ENCODE measurements at places on chromosomes 16 and 17.

- no peak for DNase-seq
These were observed 204.5 kb downstream of the RBFOX3 start for GRCh38 chr17:79406316-79406715.

GRCh38 chr17:36153895-36154610 lies 22.4 kb downstream of the TBC1D3B start:
- no peak for DNase-seq

DNA sequence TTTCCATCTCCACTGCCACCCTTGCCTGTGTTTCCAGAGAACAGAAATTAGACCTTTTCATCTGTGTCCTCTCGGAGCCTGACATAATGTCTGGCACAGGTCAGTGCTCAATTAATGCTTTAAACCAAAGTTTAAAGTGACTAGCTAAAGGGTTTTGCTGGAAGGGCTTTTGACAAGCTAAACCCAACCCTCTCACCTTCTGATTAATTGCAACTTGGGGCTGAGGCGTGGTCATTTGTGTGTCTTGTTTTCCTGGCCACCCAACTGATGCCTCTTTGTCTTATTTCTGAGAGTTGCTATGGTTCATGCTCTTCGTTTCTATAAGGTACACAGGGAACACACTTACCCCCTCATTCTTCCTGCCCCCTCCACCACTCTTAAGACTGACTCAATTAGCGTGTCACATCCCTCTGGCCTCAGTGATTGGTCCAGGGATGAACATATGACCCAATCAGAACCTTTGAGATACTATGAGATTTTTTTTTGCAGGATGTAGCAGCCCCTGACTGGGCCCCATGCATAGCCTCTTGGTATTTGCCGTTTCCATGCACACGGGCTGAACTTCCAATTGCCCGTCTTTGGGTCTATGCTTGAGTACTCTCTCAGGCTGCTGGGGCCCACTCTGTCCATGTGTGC lies 15.8 kb upstream of the BRD7 start:
- no peak for DNase-seq

GRCh38 chr16:27333549-27333948 lies 19.8 kb downstream of the IL4R start:
- DNase-seq: no peak

- DNase-seq: no peak
These were observed 49.8 kb upstream of the XYLT1 start for GRCh38 chr16:17520561-17520960.

DNA sequence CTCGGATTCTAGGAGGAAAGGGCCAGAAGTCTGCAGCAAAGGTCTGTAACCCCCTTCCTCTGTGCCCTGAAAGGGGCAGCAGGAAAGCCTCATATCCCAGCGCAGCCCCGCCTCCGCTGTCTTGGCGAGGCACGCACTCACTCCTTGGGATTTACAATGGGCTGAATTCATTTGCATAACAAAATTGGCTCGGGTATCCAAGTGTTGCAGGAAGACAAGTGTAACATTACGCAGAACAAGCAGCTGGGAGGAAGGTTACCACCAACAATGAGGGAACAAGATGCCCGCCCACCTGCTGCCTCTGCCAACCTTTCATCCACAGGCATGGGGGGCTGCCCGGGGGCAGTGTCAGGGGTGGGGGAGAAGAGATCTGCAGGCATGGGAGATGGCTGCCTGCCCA lies 130.4 kb downstream of the MRM1 start:
- DNase-seq: no peak

GRCh38 chr17:78484271-78485246 lies 92.6 kb downstream of the DNAH17 start:
- peak; percentile 69 for DNase-seq

GRCh38 chr17:77388384-77389306 lies 247.9 kb downstream of the SEC14L1 start:
- no peak for DNase-seq

GRCh38 chr17:62822080-62822904 lies 14.2 kb upstream of the MARCHF10 start:
- no peak for DNase-seq

DNA sequence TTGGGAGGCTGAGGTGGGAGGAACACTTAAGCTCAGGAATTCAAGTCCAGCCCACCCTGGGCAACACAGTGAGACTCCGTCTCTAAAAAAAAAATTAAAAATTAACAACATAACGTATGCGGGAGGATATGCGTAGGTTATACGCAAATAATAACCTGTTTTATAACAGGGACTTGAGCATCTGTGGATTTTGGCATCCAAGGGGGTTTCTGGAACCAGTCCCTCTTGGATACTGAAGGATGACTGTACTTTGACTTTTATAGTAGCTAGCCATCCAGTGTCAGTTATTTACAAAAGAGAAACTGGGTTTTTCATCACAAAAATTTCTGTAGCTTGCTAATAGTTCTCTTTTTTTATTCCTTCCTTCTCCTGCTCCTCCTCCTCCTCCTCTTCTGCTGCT lies 64.5 kb downstream of the TNRC6C start:
- no peak for DNase-seq

GRCh38 chr17:48841395-48841831 lies 10.6 kb downstream of the CALCOCO2 start:
- DNase-seq: peak; percentile 73

- no peak for DNase-seq
These were observed 4.4 kb downstream of the SNX20 start for GRCh38 chr16:50676684-50677225.

GRCh38 chr17:36485805-36486203 lies 677 bp upstream of the ZNHIT3 start:
- DNase-seq: no peak

DNA sequence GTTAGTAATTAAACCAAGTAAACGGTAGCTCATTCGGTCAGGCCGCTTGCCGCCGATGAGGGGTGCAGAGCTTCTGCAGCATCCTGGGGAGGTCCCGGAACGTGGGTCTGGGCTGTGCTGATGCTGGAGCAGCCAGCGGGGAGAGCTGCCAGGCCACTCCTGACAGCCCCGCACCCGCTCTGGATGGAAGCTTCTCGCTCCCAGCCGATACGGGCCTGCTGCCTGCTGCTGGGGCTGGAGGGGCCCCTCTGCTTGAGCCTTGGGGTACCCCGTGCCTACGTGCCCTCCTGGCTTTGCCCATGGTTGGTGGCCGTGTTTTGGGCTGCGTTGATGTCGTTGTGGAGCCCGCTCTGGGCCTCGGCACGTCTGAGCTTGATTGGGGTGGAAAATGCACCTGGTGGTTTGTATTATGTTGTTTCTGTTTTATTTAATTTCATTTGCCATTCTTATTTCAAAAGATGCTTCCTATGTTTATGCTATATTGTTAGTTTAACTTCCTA lies 41.6 kb upstream of the ZNF750 start:
- no peak for DNase-seq

- DNase-seq: no peak
These were observed 4.1 kb downstream of the SLC7A6OS start for GRCh38 chr16:68306633-68307032.

DNA sequence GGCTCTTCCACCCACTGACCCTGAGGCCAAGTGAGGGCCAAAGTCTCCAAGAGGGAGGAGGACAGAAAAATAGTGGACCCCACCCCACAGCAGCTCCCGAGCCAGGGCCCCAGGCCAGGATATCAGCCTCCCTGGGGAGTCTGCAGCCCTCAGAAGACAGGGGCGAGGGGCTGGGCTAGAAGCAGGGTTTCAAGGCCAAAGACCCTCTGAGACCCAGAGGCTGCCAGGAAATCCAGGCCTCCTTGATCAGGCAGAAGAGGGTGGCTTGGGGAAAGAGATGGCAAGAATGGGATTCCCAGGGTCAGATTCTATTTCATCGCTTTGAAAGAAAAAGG lies 156.1 kb downstream of the ZNF423 start:
- DNase-seq: no peak

DNA sequence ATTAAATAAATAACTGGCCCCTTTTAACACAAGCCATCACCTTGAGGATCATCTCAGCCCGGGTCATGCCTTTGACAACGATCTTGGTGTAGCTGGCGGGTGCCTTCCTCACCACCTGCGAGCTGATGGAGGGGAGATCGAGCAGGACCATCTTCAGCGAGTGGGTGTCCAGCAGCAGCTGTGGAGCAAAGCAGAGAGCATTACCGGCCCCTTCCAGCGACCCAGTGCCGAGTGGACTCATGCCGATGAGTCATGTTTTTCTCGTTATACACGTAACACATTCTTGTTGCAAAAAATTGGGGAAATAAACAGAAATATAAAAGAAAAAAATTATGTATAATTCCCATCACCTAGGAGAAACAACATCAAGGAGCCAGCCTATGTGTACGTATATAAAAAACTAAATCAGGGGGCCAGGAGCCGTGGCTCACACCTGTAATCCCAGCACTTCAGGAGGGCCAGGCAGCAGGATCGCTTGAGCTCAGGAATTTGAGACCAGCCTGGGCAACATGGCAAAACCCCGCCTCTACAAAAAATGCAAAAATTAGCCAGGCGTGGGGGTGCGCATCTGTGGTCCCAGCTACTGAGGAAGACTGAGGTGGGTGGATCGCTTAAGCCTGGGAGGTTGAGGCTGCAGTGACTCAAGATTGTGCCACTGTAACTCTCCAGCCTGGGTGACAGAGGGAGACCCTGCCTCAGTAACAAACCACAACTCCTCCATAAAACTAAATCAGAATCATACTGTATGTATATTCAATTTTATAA lies 169.1 kb upstream of the RPH3AL start:
- no peak for DNase-seq

DNA sequence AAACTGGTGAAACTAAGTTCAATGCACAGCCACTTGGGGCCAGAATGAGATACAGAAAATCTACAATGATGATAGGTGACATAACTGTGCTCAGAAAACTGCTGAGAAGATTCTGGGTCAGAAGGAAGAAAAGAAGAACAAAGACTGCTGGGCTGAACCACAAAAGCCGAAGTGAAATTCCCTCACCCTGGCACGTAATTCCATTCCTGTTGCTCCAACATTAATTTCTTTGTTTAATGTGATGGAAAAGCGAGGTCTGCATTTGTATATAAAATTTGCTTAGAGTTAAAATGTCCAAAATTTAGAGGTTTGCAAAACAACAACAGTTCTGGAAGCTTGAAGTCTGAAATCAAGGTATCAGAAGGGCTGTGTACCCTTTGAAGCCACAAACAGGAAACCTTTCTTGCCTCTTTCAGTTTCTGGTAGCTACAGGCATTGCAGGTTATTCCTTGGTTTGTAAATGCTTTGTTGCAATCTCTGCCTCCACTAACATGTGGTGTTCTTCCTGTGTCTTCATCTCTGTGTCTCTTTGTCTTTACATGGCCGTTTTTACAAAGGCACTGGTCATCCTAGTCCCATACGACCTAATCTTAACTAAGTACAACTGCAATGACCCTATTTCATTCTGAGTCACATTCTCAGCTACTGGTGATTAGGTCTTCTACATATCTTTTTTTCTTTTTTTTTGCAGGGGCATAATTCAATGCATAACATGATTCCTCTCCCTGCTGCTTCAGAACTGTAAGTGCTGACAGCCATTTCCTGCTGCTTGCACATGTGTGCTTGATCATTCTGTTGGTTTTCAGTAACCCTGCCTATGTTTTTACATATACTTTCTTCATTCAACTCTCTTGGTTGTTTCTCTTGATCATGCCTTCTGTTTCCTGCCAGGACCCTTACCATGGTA lies 603.0 kb upstream of the CDH8 start:
- no peak for DNase-seq

GRCh38 chr16:27235055-27235937 lies 32.0 kb downstream of the KDM8 start:
- DNase-seq: peak; percentile 78

DNA sequence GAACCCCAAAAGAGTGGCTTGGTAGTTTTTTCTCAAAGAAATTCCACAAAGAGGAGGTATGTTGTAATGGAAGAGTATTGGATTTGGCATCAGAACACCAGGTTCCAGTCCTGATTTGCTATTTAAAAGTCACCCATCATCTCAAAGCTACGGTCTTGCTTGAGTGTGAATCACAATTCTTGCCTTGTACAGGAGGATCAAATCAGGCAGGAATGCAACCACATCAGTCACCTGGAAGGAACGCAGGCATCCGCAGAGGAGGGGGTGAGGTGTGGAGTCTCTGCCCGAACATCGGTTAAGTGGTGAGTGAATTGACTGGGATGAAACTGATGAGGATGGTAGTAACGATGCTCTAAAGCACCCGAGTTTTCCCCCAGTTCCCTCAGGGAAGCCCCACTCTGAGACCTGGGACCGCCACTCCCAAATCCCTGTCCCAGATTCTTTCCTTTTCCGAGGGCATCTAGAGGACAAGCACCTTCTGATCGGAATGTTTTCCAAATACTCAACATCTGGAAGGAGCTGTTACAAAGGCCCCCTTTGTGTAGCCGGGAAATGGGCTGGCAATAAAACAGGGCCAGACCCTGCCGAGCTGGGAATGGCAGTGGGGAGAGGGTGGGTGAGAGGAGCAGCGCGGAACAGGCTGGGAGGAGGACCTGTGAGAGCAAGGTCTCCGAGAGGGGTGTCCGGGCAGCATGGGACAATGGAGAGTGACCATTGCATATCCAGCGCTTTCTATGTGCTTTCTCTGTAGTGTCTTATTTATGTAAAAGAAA lies 469.6 kb downstream of the SLC39A11 start:
- DNase-seq: no peak

- no peak for DNase-seq
These were observed 42.5 kb downstream of the PLCG2 start for GRCh38 chr16:81821436-81822128.

DNA sequence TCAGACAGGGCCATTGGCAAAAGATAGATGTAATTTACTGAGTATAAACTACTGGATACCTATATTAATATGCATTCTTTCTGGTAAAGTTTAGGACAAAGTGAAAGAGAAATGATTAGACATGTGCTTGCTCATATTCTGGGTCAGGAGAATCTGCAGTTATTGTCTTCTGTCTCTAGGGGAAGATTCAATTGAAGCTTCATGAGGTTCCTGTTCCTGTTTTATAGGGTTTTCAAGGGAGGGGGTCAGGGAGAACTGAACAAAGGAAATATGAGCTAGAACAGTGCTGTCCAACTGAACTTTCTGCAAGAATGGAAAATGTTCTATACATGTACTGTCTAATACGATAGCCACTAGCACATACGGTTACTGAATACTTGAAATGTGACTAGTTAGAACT lies 59.3 kb upstream of the CORO6 start:
- DNase-seq: no peak

DNA sequence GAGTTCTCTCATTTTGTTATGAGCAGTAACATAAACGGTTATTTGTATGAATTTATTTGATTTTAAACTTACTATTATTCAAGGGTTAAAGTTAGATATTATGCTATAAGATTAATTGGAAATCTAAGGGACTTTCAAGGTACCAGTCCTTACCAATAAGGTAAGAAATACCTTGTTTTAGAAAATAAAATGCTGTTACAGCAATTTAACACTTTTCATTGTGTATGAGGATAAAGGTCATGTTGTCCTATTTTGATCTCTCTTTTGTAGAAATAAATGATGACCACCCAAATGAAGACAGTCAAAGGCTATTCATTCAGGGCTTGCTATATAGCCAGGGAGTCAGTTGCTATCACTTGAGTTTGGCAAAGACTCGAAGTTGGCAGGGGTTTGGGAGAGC lies 1185.9 kb upstream of the GOT2 start:
- no peak for DNase-seq
